Karpas-422 (cell line): ENCODE measurements at places on chromosomes 1 and 21.

DNA sequence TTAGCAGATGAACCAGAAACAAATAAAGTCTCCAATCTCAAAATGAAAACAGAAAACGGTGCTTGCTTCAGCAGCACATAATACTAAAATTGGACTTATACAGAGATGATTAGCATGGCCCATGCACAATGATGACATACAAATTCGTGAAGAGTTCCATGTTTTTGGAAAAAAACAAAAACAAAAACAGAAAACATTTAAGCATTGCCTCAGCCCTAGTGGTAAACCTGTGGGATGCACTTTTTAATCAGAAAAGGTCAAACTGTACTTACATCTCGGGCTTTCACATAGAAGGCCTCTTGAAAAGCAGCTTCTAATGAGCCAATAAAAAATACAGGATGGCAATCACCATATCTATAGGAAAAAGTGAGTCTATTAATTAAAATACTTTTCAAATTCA is 159.1 kb upstream of the DMRTA2 start:
- no peak for DNase-seq

- no peak for DNase-seq
Observed at GRCh38 chr1:150505431-150505830, 2.5 kb upstream of the ECM1 start.

- DNase-seq = no peak
Observed at GRCh38 chr1:65146908-65147423, 1.0 kb upstream of the AK4 start.

DNA sequence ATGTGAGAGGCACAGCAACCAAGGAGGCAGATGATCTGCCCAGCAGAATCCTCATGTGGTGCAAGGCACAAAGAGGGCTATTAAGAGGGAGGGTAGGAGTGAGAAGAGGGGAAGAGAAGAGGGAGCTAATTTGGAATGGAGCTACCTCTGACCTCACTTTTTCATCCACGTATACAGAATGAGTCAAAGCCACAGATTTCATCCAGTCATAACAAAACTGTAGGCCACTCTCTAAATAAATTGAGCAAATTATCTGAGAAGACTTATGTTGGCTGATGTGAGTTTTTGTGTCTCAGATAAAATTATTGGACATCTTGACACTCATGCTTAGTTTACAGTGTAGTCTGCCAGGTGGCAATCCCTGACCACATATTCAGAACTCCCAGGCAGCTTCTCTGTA is 325.6 kb downstream of the TTLL7 start:
- DNase-seq = no peak

GRCh38 chr1:18018366-18018765 is 89.2 kb upstream of the IGSF21 start:
- no peak for DNase-seq

GRCh38 chr1:115677182-115677555 is 35.4 kb downstream of the VANGL1 start:
- DNase-seq = no peak
